ENCODE measurements at places on chromosomes 2 and 18.
A peak's percentile ranks its signal among the peaks of the same experiment; 100 is the strongest.

- no peak overlapping the region for H3K27ac ChIP-seq
- H3K27me3 ChIP-seq, result no peaks in the 10 kb centered on the region
- no peak for DNase-seq
- H3K4me1 ChIP-seq, result no peaks in the 10 kb centered on the region
Measured at GRCh38 chr2:65529419-65529818, 97.0 kb upstream of the SPRED2 start.

DNA sequence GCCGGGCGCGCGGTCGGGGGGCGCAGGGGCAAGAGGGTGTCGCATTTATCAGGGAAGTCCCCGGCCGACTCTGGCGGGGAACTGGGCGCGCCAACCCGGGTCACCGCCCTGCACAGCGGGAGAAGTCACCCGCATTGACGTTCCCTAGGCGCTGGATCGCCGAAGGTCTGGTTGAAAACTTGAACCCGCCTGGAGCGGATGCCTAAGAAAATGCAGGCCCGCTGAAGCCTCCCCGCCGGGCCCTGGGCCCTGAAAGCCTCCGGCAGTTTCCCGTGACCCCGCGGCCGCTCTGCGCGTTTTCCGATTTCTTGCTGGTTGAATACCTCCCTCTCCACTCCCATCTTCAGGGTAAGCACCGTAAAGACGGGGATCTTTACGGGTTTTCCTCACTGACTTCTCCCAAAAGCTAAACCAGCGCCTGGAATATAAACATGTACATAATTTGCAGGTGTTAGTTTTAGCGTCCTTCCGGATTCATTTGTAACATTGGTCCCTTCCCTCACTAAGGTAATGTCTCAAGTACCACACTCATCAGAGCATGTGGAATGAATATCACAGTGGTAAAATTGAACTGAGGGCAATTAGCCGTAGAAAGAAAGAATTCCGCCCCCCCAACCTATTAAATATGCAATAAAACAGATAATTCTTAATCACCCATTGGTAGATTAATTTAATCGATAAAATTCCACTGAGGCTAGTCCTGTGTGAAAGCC lies 675 bp upstream of the SPIRE1 start:
- H3K36me3 ChIP-seq, result peaks cover 16% of the 10 kb centered on the region
- peak overlapping the region; percentile 89 for H3K4me3 ChIP-seq
- DNase-seq, result no peak
- peak overlapping the region; percentile 97 for H3K27ac ChIP-seq
- peaks cover 27% of the 10 kb centered on the region for H3K4me1 ChIP-seq
- no peaks in the 10 kb centered on the region for H3K27me3 ChIP-seq

- H3K4me1 ChIP-seq, result peaks cover 16% of the 10 kb centered on the region
- no peaks in the 10 kb centered on the region for H3K36me3 ChIP-seq
- no peak overlapping the region for H3K27ac ChIP-seq
- H3K4me3 ChIP-seq, result no peak overlapping the region
- DNase-seq, result no peak
Measured at GRCh38 chr18:68840554-68841263, 42.8 kb downstream of the CCDC102B start.

DNA sequence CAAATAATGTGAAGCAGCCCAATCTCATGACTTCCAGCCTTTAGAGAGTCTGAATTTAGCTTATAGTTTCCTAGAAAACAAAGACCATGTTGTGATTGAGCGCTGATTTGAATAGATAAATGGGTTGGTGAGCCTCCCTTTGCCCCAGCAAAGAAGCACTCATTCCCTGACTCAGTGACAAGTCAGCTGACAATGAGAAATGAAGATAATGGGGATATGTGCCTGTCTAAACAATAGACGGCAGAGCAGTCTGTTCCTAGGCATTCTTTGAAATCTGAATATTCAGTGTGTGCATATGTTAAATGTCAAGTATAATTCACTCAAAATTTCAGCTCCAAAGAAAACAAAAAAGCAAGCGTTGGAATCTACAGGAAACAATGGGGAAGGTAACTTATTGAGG lies 34.8 kb upstream of the LINC00305 start:
- no peaks in the 10 kb centered on the region for H3K4me1 ChIP-seq
- no peak overlapping the region for H3K4me3 ChIP-seq
- no peak for DNase-seq
- H3K36me3 ChIP-seq, result no peaks in the 10 kb centered on the region
- H3K27ac ChIP-seq, result no peak overlapping the region

DNA sequence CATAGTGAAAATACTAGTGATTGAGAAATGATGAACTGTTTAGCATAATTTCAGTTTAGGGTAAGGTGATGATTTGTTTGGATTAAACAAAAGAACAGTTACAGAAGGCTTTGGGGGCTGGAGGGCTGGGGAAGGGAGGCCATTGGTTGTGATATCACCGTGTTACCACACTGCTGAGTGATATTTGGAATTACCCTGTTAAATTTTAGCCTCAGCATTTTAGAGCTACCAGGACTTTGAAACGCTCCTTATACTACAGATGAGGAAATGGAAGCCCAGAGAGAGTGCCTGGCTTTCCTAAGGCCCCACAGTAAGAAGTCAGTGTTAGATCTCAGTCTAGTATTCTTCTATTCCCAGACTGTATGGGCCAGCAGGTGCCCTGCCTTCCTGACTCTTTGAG lies 15.6 kb downstream of the ARHGEF33 start:
- no peak overlapping the region for H3K27ac ChIP-seq
- H3K36me3 ChIP-seq, result no peaks in the 10 kb centered on the region
- H3K4me1 ChIP-seq, result no peaks in the 10 kb centered on the region
- no peaks in the 10 kb centered on the region for H3K27me3 ChIP-seq
- DNase-seq, result no peak

DNA sequence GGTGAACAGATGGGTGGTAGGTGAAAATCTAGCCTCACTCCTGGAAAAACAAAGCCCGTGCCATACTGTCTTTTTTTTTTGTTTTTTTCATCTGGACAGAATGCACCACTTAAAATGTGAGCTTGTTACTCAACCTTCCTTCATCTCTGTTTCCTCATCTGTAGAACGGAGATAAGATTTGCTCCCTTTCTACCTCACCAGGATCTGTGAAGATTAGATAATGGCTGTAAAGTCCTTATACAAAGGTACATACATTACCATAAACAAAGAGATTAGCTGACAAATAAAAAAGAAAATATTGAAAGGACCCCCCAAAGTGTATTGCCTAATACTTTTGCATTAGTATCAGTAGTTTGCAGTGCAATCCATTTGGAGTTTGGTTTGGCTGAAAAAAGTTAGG lies 75.4 kb upstream of the ZEB2 start:
- no peak overlapping the region for H3K27ac ChIP-seq
- H3K4me3 ChIP-seq, result no peak overlapping the region
- peaks cover 4% of the 10 kb centered on the region for H3K4me1 ChIP-seq

Measured in esophagus muscularis mucosa (tissue), 4 donors.